ENCODE measurements at places on chromosomes 16 and 17.

DNA sequence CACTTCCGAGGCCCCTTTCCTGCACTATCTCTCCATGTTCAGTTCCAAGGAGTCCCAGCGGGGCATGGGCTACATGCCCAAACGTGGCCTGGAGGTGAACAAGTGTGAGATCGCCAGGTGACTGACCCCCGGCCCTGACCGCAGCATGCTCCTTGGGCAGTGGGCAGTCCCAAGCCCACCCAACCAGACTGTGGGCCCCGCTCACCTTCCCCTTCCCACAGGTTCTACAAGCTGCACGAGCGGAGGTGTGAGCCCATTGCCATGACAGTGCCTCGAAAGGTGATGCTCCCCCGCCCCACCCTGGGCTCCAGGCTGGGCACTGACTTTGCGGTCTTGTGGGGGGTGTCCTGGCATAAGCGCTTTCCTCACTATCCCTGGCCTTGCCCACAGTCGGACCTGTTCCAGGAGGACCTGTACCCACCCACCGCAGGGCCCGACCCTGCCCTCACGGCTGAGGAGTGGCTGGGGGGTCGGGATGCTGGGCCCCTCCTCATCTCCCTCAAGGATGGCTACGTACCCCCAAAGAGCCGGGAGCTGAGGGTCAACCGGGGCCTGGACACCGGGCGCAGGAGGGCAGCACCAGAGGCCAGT is 4.7 kb downstream of the CORO1A start:
- no peak for DNase-seq

DNA sequence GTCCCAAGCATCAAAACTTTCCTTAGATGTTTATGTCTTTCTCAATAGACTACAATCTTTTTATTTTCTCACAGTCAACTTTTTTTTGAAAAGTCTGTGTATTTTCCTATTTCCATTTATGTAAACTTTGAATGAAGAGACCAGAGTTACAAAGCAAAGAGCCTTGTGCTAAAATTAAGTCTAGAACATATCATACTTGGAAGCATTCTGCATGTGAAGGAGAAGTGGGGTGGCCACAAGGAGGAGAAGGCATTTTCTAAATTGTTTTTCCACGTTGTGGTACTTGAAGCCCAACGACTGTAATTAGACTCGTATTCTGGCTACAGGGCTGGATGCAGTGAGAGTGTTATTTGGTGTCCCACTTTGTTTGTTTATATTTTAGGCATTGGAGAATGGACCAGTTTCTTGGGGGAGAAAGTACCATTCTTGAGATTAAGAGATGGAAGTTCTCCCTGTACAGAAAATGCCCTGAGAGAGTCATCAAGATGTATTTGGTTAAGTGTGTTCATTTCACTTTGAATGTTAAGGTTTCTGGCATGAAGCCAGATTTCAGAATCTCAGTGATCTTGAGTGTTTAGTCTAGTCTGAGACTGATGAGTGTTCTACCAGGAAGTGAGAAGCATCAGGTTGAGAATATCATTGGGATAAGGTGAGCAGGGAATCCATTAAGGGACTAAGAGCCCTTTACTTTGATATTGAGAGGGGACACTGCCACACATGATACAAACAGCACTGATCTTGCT is 71.6 kb downstream of the MAP2K6 start:
- peak; percentile 18 for DNase-seq

GRCh38 chr17:2040942-2041560 is 771 bp upstream of the OVCA2 start:
- no peak for DNase-seq

GRCh38 chr17:838486-838885 is 56.3 kb downstream of the MRM3 start:
- DNase-seq, result no peak

DNA sequence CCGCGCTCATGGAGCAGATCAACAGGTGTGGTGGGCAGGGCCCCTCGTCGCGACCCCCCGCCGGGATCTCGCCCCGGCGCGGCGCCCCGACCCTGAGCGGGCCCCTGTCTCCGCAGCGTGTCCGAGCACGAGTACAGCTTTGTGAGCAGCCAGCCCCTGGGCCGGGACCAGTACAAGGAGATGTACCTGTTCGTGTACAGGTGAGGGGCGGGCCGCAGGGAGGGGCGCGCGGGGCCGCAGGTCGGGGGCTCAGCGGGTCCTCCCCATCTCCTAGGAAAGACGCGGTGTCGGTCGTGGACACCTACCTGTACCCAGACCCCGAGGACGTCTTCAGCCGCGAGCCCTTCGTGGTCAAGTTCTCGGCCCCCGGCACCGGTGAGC is 848 bp downstream of the DNASE1L2 start:
- DNase-seq, result no peak

GRCh38 chr17:18958611-18959010 is 6.6 kb downstream of the SLC5A10 start:
- no peak for DNase-seq

DNA sequence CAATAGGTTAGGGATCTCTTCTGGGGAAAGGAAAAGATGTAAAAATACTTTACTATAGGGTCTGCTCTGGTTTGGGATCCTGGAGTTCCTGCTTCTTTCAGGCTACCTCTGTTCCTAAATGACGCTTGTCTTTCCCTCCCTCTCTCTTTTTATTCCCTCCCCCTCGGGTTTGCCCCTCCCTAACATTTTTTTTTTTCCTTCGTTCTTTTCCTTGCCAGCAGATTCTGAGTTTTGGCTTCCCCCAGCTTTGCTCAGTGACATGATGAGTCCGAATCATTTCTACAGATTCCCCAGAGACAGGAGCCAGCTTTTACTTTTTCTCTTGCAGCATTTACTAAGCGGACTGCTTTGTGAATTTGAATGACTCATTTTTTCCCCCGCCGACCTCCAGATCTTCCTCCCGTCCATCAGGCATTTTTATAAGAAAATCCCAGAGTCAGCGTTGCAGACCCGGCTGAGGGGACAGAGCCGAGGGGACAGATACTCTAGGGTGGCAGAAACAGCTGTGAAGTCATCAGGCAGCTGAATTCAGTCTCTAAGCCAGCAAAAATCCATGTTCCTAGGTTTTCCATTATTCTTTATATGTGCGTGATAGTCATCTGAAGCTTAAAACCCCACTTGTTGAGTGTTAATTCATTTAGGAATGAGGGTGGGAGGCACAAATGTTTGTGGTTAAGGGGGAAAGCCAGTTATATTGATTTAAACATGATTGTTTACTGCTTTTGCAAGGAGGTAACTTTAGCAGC is at the start of gene TMEM100:
TMEM100 (minus strand) TSS at position 123 of the 746 bp plus-strand sequence. CDS start 1,794 bp downstream, outside the sequence.
- peak; percentile 95 for DNase-seq

DNA sequence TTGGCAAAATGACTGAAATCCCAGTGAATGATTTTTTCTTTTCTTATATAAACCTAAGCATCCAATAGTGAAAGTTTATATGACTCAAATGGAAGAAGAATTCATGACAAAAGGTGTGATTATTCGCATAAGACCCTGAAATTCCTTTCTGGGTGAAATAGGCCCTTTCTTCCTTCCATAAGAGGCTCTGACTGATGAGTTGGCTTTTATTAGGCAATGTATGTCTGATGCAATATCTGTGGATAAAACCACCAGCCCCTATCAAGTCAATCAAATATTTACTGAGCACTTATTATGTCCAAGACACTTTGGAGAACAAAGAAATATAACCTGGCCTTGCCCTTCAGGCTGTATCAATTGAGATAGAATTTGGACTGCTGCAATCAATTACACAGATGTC is 316.6 kb downstream of the CDH13 start:
- DNase-seq, result no peak

- no peak for DNase-seq
Measured at GRCh38 chr17:82387705-82388106, 16.1 kb downstream of the UTS2R start.

DNA sequence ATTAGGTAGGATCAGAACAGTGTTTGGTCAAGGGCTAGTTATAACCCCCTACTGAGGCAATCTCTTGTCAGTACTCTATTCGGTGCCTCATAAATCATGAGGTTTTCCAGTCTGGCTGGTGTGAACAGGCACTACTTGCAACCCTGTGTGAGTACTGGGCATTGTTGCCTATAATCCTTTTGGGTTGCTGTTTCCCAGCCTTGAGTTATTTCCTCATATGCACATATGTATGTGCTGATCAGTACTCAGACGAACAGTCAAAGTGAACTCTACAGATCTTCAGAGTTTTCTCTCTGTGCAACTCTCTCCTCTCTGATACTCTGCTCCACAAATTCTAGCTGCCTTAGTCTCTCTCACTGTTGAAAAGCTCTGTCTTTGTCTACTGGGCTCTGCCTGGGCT is 164.3 kb downstream of the CDK5R1 start:
- no peak for DNase-seq

GRCh38 chr17:745406-745805 is 6.7 kb downstream of the GEMIN4 start:
- DNase-seq, result no peak

DNA sequence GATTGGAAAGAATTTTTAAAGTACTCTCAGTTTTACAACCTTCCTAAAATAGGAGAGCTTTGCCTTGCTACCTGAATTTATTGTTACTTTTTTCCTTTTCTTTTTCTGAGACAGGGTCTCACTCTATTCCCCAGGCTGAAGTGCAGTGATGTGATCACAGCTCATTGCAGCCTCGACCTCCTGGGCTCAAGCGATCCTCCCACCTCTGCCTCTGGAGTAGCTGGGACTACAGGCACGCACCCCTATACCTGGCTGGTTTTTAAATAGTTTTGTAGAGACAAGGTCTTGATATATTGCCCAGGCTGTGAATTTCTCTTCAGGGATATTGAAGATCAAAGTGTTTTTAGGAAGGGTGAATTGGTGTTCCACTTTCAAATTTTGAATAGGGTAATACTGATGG is 3.8 kb downstream of the MPV17L start:
- no peak for DNase-seq

GRCh38 chr16:17628983-17629382 is 158.2 kb upstream of the XYLT1 start:
- no peak for DNase-seq

DNA sequence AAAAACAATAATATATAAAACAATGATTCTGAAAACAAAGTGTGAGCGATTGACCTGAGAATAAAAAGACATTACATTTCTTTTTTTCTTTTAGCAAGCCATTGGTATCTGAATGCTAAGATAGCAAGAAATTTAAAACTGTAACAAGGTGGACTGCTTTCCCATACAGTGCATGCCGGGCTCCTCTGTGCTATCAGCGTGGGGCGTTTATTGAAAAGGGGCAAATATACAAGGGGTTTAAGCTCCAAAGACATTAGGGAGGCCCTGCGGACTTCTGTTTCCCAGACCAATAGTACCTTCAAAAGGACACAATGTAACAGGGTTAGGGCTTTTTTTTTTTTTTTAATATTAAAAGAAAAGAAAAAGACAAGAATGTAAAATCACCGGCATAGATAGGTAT is 261.3 kb downstream of the ZFHX3 start:
- no peak for DNase-seq

DNA sequence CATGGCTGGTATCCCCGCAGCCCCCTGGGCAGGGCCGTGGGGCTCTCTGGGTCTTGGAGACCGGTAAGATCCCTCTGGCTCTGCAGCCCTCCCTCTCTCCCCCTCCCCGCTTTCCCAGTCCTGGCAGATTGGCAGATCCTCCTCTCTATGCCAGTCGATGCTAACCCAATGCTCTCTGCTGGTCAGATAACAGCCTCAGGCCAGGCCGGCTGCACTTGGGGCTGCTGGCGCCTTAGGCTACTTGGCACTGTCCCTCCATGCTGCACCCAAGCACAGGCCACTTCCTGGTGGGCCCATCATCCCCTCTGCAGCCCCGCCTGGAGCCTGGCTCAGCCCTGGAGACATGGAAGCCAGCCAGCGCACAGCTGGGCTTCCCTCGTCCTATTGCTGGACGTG is 81.7 kb downstream of the RTN4RL1 start:
- DNase-seq, result no peak

DNA sequence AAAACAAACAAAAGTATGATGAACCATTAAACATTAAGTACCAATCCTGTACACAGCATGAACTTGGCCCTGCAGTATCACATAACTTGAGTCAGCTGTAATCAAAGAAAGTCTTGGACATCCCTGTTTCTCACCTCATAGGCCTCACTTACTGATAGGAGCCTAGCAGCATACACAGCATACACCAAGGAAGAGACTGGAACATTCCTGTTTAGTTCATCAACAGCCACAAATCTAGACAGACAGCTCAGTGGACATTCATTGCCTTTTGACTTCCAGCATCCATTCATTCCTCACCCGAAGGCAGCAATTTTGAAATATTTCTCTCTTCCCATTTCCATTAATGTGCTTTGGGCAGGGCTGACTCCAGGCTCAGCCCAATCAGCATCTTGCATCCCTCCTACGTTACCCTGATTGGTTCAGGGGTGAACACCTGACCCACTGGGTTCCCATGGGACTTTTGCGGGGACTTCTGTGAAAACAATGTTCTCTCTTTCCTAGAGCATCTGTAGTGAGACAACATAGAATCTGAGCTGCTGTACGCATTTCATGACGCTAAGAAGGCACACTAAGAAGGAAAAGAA is 336.7 kb upstream of the ZFHX3 start:
- no peak for DNase-seq

DNA sequence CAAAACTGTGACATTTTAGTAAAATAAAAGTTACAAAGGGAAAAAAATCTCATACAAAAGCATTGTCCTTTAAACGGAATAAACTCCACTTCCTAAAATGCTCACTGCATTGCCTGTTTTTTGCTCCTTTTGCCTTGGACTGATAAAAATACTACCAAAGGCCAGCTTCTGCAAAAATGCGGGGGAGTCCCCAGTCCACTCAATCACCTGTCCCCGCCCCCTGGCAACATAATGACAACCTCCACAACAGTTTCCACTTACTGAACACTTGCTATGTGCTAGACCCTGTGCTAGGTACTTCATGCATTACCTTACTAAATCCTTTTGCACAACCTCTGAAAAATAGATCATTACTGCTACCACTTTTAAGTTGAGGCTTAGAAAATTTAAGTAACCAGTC is 172.7 kb upstream of the CCL2 start:
- DNase-seq, result no peak

- no peak for DNase-seq
Measured at GRCh38 chr16:49213594-49213993, 68.0 kb downstream of the CBLN1 start.

GRCh38 chr17:62745806-62746205 is 62.3 kb downstream of the MARCHF10 start:
- DNase-seq, result no peak

- no peak for DNase-seq
Measured at GRCh38 chr16:68387301-68387700, 61.0 kb downstream of the SMPD3 start.

DNA sequence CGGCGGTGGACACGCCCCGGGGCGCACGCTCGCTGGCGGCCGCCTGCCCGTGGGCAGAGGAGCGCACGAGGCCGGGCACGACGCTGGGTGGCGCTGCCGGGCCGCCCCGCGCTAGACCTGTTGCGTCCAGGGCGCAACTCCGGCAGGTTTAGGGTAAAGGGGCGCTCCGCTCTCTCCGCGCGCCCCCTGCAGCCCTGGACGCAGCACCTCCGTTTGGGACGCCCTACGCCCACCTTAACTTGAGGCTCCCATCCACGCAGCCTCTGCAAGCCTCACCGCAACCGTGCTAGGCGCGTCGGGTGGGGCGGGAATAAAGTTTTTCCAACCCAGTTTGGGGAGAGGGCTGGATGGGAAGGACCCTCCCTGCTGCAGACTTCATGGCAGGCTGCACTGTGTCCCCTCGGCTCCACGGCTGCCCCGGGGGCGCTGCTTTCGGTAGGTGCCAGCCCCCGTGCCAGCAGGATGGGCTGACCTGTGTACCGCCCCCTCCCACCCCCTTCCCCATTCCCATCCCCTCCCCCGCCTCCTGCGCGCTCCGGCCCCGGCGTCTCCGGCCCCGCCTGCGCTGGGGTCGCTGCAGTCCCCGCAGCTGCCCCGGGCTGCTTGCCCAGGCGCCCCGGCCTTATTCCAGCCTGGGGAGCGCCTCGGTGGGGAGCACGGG is at the start of gene SYT17:
SYT17 (plus strand) TSS at position 531 of the 661 bp plus-strand sequence. CDS start 407 bp downstream, outside the sequence.
- peak; percentile 48 for DNase-seq

Data from fibroblast of skin of back (primary cell).